Myocyte (in vitro differentiated cells): ENCODE measurements at places on chromosomes 3 and 15.

- peak; percentile 45 for DNase-seq
Observed at GRCh38 chr3:52841211-52841980, 6.6 kb upstream of the MUSTN1 start.

DNA sequence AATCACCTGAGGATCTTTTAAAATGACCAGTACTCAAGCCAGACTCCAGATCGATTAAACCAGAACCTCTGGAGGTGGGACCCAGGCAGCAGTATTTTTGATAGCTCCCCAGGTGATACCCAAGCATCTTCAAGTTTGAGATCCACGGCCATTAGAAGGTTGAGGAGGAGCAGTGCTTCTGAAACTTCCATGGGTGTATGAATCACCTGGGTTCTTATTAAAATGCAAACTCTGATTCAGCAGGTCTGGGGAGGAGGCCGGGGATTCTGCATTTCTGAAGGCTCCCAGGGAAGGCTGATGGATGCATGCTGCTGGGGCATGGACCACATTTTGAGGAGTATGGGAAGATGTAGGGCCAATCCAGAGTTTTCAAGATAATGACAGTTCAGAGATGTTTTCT is 55.4 kb downstream of the ATG7 start:
- DNase-seq, result no peak

DNA sequence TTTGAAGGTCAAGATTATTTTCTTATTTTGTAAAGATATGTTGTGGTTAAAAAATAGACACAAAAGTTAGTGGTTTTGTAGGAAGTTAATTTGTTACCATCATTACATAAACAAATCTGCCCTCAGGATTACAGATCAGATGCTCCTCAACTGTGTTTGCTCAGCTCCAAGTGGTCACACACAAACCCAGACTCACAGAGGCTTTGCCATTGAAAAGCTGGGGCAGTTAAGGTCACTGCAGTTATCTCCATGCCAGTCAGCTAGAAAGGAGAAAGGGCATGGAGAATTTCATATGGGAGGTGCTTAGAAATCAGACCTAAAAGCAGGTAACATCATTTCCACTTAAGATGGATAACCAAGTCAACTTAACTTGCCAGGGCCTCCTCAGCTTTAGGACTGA is 825.7 kb upstream of the GBE1 start:
- DNase-seq, result no peak

DNA sequence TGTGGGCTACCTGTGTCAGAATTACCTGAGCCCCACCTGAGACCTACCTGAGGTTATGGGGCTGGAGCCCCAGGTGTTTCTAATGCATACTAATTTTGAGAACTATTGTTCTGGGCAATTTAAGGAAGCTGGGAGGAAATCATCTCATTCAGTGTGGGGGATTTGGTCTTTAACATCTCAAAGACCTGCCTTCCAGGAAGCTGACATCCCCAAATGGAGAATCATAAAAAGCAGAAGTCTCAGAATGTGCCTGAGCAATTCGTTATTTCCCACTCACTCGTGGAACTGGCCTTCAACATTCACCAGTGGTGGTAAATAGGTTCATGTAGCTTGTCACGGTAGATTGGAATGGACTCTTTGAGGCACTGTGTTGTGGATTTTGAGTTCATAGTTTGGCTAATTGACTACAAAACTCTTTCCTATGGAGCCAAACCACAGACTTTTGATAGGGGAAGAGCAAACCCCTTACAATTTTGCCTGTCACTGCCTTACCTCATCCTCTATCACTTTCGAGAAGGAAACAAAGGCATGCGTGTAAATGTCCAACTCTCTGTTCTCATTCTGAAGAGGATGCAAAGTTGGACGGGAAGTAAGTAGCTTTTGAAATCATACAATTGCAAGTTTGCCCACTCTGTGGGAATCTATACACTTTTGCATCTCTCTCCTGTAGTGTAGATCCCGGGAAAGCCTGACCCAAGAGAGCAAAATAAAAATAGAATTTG is 521.0 kb upstream of the MDFIC2 start:
- DNase-seq, result peak; percentile 25

DNA sequence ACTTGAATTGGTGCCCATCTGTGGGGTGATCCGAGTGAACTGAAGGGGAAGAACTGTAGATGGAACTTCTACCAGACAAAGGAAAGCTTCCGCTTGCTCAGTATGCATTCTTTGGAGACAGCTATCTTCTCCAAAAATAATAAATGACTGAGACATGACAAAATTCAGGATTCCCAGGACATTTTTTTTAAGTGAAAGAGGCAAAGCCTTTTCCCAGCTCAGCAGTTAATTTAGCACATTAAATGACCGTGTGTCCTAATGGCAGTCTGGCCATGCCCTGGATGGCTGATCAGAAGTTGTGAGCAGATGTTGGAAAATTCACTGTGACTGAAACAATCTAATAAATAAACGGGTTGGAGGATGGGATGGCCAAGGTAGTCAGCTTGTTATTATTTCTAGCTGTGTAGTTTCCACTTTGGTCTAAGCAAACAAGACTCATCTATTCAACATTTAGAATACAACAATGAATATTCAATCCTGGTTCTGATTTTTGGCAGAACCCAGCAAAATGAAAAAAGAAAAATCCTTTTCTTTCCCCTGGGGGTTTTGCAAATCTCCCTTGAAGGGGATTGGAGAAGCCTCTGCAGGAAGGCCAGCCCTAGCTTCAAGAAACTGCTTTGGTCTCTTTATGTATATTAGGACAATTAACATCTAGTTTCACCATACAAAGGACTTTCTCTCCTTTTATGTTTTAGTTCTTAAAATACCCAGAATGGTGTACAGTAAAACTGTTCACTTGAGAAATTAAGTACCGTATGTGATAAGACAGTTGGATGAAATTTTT is 540.9 kb upstream of the MDFIC2 start:
- peak; percentile 35 for DNase-seq

DNA sequence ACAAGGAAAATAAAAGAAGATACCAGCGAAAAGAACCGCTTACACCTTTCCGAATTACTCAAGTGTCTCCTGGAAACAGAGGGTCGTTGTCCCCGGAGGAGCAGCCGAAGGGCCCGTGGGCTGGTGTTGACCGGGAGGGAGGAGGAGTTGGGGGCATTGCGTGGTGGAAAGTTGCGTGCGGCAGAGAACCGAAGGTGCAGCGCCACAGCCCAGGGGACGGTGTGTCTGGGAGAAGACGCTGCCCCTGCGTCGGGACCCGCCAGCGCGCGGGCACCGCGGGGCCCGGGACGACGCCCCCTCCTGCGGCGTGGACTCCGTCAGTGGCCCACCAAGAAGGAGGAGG is 325 bp downstream of the ALCAM start:
- no peak for DNase-seq

DNA sequence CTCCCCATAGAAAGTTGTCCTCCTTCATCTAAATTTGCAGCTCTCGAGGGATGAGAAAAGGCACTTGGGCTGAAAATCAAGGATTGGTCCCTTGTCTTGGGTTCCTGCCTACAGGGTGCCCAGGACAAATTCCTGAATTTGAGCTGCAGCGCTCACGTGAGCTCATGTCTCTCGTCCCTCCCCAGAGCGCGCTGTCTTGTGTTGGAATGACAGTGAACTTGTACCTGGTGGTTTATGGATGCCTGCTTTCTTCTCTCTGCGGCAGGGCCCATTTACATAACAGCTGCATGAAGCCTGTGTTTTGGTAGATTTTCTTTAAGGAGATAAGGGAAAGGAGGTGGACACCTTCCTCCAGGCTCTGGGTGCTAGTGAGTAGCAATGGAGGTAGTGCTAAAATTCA is 4.3 kb downstream of the RYR3 start:
- no peak for DNase-seq

DNA sequence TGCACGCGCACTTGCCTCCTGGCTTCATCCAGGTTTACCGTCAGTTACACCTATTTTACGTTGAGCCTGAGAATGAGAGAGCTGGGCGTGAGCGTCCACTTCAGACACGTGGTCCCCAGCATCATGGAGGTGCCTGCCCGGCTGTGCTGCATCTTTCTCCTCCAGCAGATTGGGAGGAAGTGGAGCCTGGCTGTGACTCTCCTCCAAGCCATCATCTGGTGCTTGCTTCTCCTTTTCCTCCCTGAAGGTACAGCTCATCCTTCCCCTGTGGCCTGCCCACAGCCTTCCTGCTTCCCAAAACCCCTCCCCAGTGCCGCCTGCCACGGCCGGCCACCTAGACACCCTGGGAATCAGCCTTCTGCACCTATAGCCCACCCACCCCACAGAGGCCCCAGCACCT is 31.6 kb downstream of the SLC22A14 start:
- DNase-seq, result no peak

DNA sequence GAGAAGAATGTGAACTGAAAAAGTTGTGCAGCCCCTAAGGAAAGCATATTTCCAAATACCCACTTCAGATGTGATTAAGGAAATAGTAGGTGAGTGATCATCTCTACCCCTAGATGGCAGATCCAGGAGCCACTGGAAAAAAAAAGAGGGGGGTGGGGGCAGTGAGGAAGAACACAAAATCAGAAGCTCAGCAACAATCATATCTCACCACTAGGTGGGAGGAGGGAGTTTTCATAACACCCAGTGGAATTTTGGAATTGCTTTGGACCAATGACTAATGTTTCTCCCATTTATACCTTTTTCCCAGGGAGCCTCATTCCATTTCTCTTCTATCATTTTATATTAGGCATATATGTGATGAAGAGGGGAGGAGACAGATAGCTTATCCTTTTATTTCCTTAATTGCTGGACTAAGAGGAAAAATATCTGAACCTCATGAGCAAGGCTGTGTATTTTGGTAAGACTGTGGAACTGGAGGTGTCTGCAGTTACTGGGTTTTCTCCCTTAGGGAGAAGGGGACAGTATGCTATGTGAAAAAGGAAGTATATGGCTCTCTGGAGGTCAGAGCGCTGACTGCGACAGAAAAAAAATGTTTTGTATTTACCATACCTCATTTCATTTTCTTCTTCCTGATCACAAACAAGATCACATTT is 363.4 kb downstream of the GAP43 start:
- peak; percentile 70 for DNase-seq

GRCh38 chr15:66715720-66716655 is 14.0 kb downstream of the SMAD6 start:
- DNase-seq, result no peak

- DNase-seq, result peak; percentile 39
Observed at GRCh38 chr3:183698318-183698751, 738 bp downstream of the YEATS2 start.

DNA sequence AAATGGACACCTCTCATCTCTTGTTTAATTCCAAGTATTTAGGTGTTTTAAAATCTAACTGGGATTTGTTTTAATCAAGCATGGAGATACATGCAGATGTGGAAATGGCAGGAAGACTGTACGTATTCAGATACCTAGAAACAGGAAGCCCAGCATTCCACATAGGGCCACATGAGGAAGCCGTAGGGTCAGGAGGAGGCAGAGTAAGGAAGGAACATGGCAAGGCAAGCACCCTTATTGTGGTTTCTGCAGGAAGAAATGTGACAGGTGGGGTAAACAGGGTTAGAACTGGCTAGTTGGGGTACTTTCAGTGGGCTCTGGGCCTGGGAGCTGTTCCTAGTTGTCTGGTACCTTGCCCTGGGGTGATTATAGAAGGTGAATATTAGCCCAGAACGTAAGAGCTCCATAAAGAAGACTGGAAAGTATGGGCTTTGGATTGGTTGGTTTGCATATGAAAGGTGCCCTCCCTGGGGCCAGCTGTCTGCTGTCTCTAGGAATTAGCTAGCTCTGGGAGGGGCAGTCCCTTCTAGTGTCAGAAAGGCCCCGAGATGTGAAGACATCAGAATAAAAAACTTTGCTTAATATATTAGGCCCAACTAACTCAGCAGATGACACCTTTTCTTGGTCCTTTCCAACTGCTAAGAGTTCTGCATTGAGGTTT is 107.7 kb upstream of the CADPS start:
- DNase-seq, result no peak

GRCh38 chr3:101779822-101780381 is 891 bp downstream of the NXPE3 start:
- DNase-seq, result no peak

DNA sequence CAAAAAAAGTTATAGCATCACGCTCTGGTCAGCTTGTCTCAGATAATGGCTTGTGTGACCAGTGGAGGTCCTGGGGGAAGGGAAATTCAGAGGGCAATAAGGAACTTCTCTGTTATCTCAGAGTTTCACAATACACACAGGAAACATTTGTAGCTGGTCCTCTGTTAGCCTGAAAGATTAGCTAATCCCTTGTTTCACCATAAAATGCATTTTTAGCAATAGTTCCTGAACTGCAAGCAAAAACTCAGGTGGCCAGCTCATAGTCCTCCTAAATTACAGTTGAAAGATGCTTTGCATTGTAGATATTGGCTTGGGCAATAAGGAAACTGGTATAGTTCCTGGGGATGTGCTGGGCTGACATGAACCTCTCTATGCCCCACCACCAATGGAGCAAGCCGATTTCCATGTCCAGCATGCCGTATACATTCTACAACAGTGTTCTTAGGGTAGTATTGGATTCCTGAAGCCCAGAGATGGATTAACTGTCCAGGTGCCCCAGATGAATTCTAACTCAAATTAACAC is 141.5 kb upstream of the TBL1XR1 start:
- no peak for DNase-seq

DNA sequence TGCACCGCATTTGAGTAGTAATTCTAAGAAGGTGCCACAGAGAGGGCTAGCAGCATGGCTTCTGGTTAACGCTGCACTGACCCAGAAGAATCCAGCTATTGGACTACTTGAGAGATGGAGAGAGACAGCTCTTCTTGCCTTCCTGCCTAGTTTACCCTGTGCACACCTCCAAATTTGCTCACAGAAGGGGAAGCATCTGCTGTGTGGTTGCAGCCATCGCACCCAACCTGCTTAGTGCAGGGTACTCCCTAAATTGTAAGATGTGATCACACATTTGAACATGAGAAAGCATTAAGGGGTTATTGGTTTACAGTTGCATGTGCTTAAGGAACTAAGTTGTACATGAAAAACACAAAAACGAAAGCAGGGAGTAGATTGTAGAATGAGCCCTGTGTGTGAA is 122.1 kb downstream of the FOXB1 start:
- DNase-seq, result no peak

- DNase-seq, result peak; percentile 23
Observed at GRCh38 chr15:92901072-92901761, 1.1 kb downstream of the CHD2 start.

DNA sequence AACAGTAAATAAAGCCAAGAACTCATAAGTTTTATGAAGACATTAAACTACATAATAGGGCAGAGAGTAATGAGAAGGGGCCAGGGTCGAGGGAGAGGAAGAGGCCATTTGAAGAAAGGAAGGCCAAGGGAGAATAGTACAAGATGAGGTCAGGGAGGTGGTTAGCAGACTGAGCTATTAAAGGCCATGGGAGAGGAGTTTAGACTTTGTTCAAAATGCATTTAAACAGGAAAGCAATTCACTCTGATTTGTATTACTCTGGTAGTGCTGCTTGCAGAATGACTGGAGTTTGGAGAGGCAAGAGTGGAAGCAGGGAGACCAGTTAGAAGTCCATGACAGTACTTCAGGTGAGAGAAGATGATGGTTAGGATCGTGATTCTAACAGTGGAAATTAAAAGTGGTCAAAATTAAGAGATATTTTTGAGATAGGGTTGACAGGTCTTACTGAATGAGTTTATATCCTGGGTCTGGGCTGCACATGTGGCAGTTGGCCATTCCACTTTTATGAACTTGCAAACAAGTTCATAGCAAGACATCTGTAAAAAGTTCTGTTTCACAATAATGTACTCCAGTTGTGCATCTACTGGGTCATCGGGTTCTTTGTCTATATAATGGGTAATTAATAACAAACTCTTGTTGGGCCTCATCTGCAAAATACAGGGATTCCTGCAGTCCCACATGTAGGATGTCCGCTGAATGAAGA is 16.3 kb downstream of the PPP2R3A start:
- DNase-seq, result no peak

GRCh38 chr15:71409541-71409940 is 294.3 kb downstream of the THSD4 start:
- DNase-seq, result no peak

GRCh38 chr3:138600100-138600745 is 6.2 kb upstream of the CEP70 start:
- DNase-seq, result peak; percentile 32
